ENCODE measurements at places on chromosomes 5 and 9. TPM values are rescaled to one million over a fixed set of nuclear protein-coding genes. Genes with fewer than 3 reads are reported as not detected.

The TOR4A gene
- total RNA-seq: 1.9 TPM

The SLC36A3 gene
- not detected for total RNA-seq

DNA sequence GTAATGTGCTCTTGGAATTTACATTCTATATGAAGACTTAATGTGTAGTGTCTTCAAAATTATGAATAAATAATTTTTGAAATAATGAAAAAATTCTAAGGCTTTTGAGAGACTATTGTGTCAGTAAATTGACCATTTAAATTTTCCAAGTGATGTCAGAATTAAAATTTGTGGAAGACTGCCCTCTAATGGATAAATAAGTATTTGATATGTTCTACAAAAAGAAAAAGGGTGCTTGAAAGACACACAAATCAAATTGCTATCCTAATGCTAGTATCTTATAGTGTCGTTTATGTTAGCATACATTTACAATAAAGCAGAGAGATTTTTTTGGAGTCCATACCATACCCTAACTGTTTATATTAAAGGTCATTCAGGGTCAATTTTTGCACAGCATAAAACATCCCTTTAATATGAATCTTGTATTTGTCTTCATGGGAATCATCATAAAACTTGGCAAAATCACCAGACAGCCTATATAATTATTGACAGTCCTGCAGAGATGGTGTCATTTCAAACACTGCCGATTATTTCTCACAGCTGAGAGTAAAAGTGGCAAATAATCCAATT lies 120.8 kb upstream of the SLC27A6 start:
- DNase-seq: no peak

The TMEM171 gene
- total RNA-seq: 0.86 TPM

The WDR31 gene
- total RNA-seq: 1.9 TPM

DNA sequence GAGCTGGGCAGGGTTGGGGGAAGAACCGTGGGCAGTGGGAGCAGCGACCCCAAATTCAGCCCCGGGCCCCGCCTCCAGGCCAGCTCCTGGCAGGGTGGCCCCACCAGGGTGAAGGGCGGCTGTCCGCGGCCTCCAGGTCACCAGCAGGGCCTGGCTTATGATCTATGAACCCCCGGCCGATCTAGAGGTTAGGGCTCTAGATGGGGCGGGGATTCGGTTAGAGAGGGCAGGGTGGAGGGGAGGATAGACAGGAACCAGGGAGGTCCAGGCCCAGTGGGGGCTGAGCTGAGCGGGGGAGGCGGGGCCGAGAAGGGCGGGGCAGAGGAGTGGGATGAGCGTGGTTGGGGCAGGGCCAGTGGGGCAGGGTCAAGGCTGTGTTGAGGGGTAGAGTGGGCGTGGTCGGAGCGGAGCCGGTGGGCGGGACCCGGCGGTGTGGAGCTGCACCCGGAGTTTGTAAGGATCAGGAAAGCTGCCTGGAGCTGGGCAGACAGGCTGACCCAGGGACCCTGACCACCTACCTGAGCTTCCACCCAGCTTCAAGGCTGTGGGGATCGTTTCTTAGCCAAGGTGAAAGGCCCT lies 29.3 kb upstream of the OBP2B start:
- DNase-seq: peak; percentile 58

The PCDHA1 gene
- total RNA-seq: 0.07 TPM

DNA sequence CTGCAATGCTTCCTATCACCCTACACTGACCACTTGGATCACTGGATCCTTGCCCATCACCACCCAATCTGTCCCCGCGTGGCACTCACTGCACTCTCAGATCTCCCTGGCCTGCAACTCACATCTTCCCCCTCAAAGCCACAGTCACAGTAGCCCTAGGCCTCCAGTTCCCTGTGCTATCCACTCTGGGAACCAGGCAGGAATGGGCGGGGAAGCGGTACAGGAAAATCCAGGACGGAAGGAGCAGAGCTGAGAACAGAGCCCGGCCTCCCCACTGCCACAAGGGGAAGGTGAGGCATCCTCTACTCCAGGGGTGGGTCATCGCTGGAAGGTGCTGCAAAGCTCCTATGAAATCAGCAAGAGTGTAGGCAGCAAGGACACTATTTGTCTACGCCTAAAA lies 102.6 kb downstream of the ESM1 start:
- DNase-seq: no peak

DNA sequence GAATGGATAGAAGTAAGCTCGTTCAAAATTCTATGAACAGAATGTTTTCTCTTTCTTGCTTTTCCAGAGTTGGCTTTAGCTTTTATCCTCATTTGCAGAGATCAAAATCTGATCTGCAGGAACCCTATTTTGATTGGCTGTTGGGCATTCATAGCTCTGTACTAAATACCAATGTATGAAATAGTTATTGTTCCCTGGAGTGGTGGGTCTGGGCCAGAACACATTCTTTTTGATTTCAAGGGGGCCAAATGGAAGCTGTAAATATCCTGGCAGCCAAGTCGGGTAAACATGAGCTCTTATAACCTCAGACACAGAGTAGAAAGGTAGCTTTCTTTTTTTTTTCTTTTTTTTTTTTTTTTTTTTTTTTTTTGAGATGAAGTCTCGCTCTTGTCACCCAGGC lies 241.5 kb downstream of the PDZD2 start:
- DNase-seq: no peak

- no peak for DNase-seq
Observed at GRCh38 chr5:158718738-158719505, 380.8 kb downstream of the EBF1 start.

- DNase-seq: peak; percentile 57
Observed at GRCh38 chr9:112819635-112820496, 69.3 kb downstream of the SNX30 start.

DNA sequence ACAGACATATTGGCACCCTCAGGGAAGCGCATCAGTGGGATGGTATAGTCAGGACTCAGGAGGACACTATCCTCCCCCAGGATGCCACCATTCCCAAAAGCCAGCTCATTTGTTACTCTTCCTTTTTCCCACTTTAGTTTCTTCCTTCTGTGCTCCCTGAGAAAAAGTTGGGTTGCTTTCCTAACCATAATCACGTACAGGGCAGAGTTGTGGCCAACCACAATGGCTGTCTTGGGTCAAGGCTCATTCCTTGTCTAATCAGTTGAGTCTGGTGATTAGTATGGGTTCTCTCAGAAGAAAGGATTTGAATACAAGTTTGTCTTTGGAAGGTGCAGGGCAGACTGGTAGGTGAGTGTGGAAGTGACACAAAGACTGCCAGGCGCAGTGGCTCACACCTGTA lies 26.6 kb upstream of the ATP6V1G1 start:
- DNase-seq: no peak

- no peak for DNase-seq
Observed at GRCh38 chr5:139178935-139179334, 19.2 kb downstream of the SIL1 start.

- no peak for DNase-seq
Observed at GRCh38 chr9:36398745-36399144, 1.3 kb downstream of the RNF38 start.

- no peak for DNase-seq
Observed at GRCh38 chr9:87088621-87089365, 141.5 kb upstream of the GAS1 start.

- DNase-seq: no peak
Observed at GRCh38 chr5:83715236-83716065, 5.2 kb downstream of the HAPLN1 start.

The C5 gene
- 14.9 TPM for total RNA-seq

The CSF1R gene
- 5.8 TPM for total RNA-seq

The PDGFRB gene
- total RNA-seq: 5.9 TPM

DNA sequence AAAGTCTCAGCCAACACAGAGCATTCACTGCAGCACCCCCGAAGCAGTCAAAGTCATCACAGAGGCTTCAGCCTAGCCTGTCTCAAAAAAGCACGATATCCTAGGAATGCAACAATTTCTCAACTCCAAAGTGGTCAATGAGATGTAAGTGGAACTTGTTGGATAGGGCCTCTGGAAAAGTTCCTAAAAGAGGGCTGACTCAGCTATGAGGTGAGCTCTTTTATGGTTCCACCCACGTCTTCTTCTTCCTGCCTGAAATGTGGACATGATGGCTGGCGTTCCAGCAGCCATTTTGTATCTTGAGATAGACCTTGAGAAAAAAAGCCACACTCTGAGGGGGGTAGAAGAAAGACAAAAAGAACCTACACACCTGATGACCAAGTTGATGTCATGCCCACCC lies 32.5 kb upstream of the TRIO start:
- no peak for DNase-seq

The CFAP77 gene
- total RNA-seq: not detected

GRCh38 chr9:96006961-96007360 lies 131.5 kb downstream of the ERCC6L2 start:
- no peak for DNase-seq

- no peak for DNase-seq
Observed at GRCh38 chr9:88536951-88537760, 2.2 kb downstream of the NXNL2 start.

GRCh38 chr9:103904242-103904641 lies 189.9 kb upstream of the SMC2 start:
- no peak for DNase-seq

GRCh38 chr5:87229780-87230179 lies 37.9 kb upstream of the RASA1 start:
- no peak for DNase-seq

DNA sequence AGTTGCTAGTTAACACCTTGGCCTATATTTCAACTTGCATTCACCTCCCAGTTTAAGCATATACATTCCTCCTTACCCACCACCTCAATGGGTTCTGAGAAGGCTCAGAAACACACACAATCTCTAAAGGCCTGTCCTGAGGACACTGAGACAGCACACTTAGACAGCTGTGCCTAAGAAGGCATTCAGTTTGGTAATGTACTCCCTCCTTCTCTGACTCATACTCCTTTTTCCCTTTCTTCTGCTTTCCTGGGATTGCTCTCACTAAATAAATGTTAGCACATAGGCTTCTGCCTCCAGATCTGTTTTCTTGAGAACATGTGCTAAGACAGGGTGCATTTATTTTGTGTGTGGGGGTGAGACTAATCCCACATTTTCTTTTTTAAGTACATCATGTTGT lies 456.8 kb upstream of the CDH6 start:
- DNase-seq: no peak

The UBTD2 gene
- 32.4 TPM for total RNA-seq
